Hematopoietic multipotent progenitor cell treated with erythropoietin and hydrocortisone succinate and interleukin-3 and kit ligand, for 15 days (in vitro differentiated cells): ENCODE measurements at places on chromosomes 5 and 9.

DNA sequence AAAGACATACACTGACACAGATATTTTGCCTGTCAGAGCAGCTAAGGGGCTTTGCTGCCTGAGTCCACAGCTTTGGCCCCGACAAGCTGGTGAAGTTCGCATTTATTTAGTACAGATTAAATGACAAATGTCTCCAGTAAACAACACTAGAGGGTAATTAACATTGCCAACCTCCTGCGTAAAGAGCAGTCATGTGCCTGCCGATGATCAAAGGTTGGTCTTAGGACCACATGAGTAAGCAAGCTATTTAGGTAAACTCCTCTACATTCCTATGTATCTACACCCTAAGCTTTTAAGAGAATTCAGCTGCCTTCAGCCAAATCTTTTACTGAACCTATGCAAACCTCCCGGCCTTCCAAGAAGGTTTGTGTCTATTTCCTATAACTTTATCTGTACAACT is 73.0 kb upstream of the PJA2 start:
- no peak for DNase-seq

DNA sequence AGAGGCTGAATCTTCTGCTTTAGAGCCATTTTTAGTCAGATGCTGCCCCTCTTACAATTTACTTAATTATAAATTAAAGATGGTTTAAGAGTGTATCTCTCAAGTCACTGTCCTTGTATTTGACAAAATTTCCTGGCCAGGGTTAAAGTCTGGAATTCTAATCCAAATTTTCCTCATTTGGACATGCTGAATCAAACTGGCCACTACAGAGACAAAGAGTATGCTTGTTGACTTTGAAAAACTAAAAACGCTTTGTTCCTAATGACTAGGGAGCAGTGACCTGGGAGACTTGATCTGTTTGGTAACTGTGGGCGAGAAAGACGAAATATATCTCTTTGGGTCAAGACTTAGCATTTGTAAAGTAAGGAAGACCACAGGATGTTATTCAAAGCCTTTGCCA is 303.2 kb downstream of the ZSWIM6 start:
- DNase-seq, result no peak

DNA sequence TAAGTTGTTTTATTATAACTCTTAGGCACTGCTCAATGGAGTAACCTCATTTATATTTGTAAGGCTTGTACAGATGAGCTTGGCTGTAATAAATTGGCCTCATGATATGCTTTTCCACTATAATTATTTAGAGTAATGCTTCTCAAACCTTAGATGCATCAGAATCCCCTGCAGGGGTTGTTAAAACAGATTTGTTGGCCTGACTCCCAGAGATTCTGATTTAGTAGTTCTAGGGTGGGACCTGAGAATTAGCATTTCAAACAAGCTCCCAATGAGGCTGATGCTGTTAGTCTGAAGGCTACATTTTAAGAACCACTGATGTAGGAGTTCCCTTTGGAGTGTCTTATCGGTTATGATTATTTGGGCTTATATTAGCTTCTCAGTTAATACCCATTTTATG is 38.2 kb upstream of the ARSB start:
- no peak for DNase-seq

DNA sequence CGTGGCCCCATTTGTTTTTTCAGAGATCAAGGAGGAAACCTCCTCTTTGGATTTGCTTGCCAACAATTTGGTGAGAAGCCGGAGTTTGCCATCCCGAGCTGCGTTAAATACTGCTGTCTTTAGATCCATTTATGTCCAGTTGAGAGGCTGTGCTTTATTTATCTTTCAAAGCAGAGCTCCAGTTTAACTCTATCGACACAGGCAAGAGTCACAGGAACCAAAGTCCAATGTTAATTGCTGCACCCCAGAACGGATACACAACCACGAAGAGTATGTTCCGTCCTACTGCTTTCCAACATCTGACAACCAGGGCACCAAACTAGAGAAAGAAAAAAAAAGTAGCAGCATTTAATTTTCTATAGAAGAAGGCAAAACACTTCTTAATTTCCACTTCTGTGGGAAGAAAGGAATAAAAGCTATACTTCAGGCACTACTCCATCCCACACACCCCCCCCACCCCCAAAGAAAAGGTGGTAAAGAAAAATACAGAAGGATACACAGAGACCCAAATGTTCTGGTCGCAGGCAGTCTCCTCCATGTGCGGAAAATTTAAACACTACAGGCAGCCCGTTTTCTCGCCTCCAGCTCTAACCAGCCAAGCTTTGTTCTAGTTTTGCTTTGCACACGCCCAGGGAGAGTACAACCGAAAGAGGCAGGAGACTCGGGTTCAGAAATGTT is 1.1 kb downstream of the FEM1C start:
- peak; percentile 21 for DNase-seq

- no peak for DNase-seq
Measured at GRCh38 chr5:88063813-88064212, 204.8 kb downstream of the TMEM161B start.

DNA sequence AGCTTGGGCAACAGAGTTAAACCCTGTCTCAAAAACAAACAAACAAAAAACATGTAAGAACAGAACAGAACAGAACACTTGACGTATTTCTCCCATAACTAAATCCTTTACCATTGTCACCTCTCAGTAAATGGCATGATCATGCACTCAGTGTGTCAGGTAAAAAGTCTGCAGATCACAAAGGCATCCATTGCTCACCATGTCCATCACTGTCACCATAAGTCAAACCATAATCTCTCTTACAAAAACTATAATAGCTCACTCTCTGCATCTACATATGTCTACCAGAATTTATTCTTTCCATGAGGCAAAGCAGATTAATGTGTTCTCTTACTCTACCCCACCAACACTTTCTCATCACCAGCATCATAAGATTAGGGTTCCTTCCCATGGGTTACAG is 387.5 kb downstream of the CDH12 start:
- DNase-seq, result no peak

- no peak for DNase-seq
Measured at GRCh38 chr9:95078939-95079338, 238.6 kb downstream of the FANCC start.

DNA sequence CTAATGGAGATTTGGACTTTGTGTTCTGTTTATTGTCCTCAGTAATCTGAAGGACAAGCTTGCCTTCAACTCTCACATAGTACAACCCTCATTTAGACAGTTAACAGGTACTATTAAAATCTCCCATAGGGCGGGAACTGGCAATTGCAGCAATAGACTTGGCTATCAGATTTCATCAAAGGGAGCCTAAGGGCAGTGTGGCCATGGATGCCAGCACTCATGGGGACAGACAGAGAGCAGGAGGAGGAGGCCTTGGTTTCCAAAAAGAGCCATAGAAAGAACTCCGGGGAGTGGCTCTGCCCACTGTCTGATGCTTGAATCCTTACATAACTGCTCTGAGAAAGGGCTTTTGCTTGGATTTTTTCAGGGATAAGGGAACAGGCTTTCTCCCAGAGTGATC is 6.8 kb downstream of the SLC36A1 start:
- DNase-seq, result no peak

DNA sequence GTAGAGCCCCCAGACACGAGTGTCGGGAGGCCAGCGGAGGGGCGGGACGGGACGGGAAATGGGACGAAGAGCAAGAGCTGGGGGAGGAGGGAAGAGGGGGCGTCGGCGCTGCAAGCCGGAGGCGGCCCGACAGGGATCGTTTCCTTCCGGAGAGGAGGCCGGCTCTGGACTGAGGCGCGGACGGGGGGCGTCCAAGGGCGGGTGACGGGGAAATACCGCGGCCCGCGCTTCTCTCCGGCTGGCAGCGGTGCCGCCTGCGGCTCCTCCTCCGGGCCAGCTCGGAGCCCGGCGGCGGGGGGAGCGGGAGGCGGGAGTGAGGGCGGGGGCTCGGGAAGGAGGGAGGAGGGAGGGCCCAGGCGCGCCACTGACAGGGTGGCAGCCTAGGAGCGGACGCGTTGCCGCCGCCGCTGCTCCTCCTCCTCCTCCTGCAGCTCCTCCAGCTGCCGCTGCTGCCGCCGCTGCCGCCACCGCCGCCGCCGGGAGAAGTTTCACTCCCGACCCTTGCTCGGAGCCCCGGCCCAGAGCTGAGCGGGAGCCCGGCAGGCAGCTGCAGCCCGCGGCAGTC is at the start of gene CHSY3:
Gene CHSY3 (plus strand): TSS at position 364 of the 565 bp plus-strand sequence.
- DNase-seq, result peak; percentile 22

- no peak for DNase-seq
Measured at GRCh38 chr5:128036950-128037349, 46.6 kb upstream of the SLC12A2 start.

DNA sequence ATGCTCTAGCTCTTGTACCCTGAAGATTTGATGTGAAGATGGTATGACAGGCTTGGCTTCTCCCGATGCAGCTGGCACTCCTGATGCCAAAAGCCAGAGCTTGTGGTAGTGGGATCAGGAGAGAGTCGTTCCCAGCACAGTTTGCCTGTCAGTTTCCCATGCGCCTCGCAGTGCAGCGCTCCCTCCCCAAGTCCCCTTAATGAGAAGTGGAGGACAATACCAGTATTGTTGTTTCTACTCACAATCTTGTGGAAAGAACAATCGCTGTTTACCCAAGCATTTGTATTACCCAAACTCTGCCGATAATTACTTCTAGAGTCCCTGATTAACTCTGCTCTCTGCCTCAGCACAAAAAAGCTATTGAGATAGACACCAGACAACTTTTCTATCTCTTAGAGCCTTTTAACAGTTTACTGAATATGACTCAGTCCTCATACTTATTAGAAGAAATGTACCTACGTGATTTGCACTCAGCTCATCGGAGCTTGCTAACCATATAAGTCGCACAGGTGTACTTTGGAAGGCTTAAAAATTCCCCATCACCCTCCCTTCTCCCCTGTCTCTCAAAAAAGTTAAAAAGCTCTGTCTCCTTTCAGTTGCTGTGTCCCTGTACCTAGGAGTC is 283.2 kb upstream of the TMEM161B start:
- no peak for DNase-seq

DNA sequence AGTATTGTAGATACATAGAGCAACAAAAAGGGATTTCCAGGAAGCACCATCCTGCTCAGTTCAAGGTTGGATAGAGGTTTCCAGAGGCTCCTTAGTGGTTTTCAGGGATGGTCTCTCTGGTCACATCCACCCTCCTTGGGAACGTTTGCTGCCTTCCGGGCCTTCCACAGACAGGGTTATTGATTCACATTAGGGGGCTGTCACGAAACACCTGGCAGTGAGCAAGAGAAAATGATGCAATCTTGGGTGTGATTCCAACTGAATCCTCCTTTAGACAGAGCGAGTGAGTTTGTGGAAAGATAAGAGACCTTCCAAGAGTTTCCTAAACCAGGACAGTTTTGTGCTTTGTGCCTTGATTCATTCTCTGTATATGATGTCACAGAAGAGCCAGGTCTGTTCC is 43.8 kb upstream of the CTSL start:
- DNase-seq, result no peak

DNA sequence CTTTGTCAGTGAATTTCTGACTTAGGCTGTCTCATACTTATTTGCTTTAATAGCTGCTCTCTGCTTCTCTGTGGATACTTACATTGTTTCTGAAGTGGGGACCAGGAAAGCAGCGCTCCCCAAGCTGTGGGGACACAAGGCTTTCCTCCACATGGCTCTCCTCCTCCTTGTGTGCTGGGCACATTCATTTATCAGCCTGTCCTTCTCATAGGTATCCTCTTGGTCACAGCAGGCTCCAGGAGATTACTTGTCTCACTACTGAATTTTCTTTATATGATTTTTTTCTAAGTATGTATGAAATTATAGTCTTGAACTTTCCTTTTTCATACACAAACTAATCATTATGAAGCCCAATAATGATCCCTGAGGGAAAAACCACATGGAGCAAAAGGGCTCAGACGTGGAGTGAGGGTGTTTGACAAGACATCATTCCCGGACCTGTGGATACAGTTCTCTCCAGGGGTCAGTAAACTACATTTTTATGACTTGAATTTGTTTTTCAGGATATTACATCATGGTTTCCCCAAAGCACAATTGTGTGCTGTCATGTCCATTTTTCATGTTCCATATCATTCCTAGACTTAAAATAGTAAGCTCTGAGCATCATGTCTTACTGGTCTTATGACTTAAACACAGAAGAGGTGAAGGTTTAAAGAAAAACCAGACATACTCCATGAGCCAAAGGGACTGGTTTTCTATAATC is 234.5 kb downstream of the PCSK1 start:
- no peak for DNase-seq

GRCh38 chr5:69103521-69103920 is 9.7 kb downstream of the SLC30A5 start:
- DNase-seq, result no peak

- no peak for DNase-seq
Measured at GRCh38 chr5:65070026-65070425, 301.3 kb downstream of the CWC27 start.

GRCh38 chr9:77802515-77803293 is 154.6 kb upstream of the GNA14 start:
- no peak for DNase-seq

- DNase-seq, result no peak
Measured at GRCh38 chr9:133715866-133716563, 22.1 kb downstream of the SARDH start.

- no peak for DNase-seq
Measured at GRCh38 chr5:106578736-106579135, 1092.0 kb downstream of the EFNA5 start.

DNA sequence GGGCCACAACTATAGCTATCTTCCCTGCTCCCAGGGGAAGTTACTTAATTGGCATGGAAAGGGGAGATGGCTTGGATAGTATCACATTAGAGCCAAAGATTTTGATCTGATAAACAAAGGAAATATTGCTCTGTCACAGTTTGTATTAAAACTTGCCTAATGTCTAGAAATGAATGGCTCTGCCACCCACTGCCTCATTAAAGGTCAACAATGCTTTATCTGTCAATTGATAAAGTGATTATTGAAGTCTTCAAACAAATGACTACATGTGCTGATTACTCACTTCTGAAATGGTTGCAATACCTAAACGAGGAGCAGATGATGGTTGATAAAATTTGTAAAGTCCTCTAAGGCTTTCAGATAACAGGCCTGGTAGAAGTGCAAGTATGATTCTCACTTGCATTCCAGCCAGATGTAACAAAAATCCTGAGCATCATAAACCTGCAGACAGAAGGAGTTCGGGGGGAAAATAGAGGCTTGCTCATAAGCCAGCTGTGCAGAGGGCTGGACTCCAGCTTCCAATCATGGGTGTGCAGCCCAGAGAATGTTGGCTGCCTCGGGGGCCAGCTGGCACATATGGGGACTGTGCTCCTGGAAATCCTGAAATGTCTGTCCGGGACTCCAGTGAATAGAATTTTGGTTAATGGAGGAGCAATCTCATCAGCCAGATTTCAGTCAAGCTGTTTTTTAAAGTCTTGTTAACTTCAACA is 200.5 kb upstream of the SLC27A6 start:
- no peak for DNase-seq

DNA sequence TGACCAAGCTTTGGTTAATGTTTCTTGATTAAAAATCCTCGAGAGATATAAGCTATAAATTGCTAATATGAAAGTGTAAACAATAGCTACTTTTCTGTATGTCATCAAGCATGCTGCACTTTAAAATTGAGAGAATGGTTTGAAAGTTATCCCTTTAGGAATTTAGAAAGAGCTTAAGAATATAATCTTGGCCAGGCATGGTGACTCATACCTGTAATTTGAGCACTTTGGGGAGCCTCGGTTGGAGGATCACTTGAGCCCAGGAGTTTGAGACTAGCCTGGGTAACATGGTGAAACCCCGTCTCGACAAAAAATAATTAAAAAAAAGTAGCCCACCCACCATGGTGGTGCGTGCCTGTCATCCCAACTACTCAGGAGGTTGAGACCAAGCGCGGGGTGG is 12.2 kb upstream of the MROH2B start:
- no peak for DNase-seq

- DNase-seq, result peak; percentile 7
Measured at GRCh38 chr9:115593587-115594091, 475.7 kb upstream of the TNC start.

- no peak for DNase-seq
Measured at GRCh38 chr5:168724227-168724626, 145.1 kb upstream of the PANK3 start.
